ENCODE measurements at places on chromosomes 4 and X.

GRCh38 chr4:40967550-40967949 lies 217.8 kb downstream of the NSUN7 start:
- no peak for DNase-seq

DNA sequence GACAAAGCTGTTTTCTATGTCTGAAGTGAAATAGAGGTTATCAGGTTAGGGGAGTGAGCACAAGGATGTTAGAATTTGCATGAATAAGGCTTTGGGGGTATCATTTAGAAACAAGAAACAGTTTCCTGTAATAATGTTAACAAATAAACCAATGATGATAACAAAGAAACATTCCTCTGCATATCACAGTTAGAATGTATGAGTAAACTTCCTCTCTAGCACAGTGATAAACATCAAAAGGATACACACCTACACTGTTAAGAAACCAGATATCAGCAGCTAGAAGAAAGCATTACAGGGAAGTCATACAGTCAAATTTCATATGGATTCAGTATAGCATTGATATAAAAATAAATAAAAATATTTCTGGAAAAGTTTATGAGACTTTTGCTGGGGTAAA lies 340.0 kb upstream of the MAGEB16 start:
- no peak for DNase-seq

- no peak for DNase-seq
Measured at GRCh38 chr4:182576601-182577289, 333.5 kb downstream of the TENM3 start.

GRCh38 chrX:2781698-2782097 lies 29.9 kb downstream of the XG start:
- DNase-seq, result no peak

DNA sequence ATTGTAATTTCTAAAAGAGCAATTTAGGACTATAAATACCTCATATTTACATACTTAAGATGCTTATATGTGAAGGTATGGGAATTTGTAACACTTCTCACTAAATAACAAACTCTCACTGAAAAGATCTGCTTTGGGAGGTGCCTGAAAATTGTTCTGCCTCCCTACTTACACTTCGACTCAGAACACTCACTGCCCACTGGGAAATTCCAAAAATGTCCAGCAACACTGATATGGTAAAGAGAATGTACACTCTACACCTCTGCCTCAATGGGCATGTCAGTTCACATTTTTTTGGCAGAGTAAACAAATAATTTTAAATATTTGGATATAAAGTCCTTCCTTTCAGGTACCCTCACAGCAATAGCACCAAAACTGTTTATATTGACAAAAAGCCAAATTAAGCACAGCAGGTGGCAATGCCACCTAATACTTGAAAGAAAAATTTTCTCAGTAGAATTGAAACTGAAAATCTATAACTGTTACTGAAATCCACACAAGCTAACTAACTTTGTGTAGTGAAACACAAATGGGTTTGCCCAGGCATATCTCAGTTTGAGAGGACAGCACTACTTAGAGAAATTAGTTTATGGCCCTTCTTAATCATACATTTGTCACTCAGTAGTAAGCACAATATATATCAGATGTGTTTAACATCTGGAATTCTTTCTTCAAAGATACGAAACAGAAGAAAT lies 67.1 kb downstream of the PRDM5 start:
- DNase-seq, result peak; percentile 8
